ENCODE measurements at places on chromosomes 13 and 19.
A peak's percentile ranks its signal among the peaks of the same experiment; 100 is the strongest.

GRCh38 chr13:40520916-40521315 is 145.5 kb downstream of the FOXO1 start:
- no peak for DNase-seq

DNA sequence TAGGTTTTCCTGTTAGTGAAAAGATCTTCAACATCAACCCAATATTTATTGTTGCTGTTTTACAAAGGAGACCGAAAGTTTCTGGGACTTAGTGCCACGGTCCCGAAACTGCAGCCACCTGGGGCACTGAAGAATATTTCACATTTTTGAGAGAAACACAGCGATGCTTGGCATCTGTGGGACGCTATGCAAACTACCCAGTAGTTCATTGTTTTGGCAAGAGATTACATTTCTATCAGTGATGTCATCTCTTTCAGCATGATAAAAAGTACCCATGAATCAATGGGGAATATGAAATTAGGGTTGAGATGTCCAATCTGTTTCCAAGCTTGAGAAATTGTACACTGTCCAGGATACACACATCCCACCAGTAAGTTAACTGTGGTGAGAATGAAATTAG is 43.9 kb downstream of the TGDS start:
- DNase-seq: no peak

GRCh38 chr19:42204664-42205063 is 12.8 kb downstream of the DEDD2 start:
- DNase-seq: no peak

DNA sequence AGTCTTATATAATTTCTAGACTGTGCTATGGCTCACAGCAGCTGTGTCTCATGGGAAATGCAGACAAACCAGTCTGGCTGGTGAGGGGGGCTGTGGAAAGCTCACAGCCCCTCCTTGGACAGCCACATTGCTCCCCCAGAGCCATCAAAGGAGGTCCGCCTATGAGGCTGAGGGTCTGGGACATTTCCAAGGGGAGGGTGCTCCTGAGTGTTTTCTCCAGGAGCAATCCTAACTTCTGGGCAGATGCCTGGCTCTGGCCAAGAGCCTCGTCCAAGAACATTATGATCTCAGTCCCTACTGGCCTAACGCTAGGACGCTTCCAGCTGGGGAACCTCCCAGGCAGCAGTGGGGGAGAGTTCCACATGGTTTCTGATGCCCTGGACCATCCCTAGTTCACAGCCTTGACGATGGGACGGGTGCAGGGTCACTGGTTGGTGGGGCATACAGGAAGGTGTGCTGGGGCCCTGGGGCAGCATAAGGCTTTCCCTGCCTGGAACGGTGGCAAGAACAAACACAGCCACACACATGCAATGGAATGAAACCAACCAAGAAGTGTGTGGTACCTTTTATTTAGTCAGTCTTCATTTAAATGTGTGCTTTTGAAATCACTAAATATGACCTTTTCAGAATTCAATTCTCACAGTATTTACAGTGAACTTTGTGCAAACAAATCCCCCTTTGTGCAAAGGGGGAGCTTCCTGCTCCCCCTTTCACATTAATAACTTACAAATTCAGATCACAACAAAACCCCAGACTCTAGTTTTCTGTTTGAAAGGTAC is 60.6 kb downstream of the CDADC1 start:
- DNase-seq: no peak

GRCh38 chr13:94858856-94859255 is 146.5 kb upstream of the SOX21 start:
- DNase-seq: no peak

DNA sequence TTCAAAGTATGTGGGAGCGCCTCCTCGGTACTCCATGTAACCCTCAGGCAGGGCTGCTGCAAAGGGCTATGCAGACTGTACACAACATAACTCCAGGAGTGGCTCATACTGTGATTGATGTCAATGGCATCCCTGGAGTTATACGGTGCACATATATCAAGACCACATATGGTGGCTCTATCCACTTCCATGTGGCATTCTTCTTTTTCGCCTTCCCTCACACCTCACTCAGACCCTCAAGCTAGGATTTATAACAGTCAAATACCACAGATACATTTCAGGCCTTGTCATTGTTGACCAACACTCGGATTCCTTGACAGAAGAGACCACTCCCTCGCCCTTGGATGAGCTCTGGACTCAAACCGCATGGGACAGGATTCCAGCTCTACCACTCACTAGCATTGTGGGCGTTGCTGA is 11.3 kb upstream of the UBL3 start:
- DNase-seq: no peak

- DNase-seq: no peak
These were observed 2.2 kb downstream of the GNA11 start for GRCh38 chr19:3096267-3096901.

DNA sequence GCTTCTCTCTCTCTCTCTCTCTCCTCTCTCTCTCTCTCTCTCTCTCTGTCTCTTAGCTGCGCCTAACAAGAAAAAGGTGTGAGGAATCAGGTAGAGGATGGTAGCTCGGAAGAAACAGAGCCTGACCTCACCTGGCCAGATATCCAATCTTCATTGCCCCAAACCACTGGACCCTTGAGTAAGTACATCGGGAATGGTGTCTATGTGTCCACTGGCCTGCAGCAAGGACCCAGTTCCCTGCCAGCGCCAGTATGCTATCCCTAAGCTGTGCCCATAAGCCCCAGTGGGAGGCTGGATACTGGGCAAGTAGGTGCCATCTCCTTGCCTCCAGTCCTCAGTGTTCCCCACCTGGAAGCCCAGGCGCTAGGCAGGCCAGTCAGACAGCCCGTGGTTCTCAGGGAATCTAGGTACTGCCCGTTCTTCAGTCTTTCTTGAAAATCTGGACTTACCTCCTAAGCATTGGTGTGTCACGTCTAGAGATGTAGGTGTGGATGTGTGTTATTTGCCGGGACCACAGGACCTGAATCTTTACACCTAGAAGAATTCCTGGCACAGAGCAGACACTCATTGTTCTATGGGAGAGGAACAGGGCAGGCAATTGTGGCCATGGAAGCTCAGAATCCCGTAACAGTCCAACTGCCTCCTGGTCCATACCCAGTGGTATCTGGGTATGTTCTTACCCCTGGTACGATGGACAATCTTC is 7.3 kb downstream of the URAD start:
- no peak for DNase-seq

DNA sequence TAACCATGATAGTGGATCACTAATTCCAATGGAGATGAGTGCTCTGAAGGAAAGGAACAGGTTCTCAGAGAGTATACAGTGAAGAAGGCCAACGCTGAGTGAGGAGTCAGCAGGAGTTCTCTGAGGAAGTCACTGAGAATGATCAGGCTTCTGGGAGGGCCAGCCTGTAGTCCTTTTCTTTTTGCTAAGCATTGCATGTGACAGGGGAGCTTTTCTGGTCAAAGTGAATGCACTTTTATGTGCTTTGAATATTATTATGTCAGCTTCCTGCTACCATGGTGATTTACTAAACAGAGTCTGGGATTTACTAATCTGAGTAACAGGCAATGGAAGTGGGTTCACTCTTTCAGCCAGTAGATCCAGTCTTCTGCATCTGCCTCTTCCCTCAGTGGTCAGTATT is 81.1 kb upstream of the SERP2 start:
- DNase-seq: no peak

DNA sequence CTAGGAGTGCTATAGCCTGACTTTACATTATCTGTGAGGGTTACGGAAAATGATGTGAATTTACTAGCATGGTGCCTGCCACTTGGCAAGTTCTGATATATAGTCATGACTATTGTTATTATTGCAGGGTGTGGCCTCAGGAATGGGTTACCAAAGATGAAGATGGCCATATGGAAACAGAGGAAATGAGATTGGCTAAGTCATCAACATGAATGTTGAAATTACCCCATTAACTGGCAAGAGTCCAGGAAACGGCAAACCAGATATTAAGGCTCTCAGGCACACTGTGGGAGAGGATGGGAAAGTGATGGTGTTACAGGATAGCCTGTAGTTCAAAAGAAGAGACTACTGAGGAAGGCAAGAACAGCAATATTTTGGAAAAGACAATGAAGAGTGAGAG is 183.3 kb downstream of the KCNRG start:
- no peak for DNase-seq

DNA sequence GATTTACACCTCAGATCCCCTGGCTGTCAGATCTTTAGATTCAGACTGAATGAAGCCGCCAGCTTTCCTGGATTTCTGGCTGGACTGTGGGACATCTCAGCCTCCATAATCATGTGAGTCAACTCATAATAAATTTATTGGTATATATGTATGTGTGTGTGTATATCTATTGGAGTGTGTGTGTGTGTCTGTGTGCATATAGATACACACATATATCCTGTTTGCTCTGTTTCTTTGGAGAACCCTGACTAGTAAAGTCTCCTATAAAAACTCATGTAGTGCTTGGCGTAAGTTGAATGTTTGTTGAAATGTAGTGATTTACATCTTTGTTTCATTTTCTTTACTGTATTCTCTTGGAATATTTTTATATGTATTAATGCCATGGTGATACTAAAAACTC is 499.5 kb upstream of the KLF12 start:
- no peak for DNase-seq

GRCh38 chr19:33448159-33448516 is 73.5 kb downstream of the PEPD start:
- no peak for DNase-seq

GRCh38 chr19:36151144-36152018 is 866 bp downstream of the COX7A1 start:
- no peak for DNase-seq

GRCh38 chr13:37132211-37132610 is 26.7 kb upstream of the CSNK1A1L start:
- DNase-seq: no peak

GRCh38 chr19:40604647-40605215 is 3.6 kb downstream of the LTBP4 start:
- no peak for DNase-seq

- DNase-seq: no peak
These were observed 179.7 kb downstream of the SPRY2 start for GRCh38 chr13:80161219-80161618.

GRCh38 chr19:58551577-58552471 is 3.1 kb downstream of the CHMP2A start:
- no peak for DNase-seq

GRCh38 chr13:97302611-97303010 is 80.5 kb downstream of the MBNL2 start:
- DNase-seq: no peak

GRCh38 chr13:21344662-21345176 is 114.4 kb downstream of the ZDHHC20 start:
- no peak for DNase-seq

GRCh38 chr19:13429563-13429962 is 76.7 kb downstream of the CACNA1A start:
- no peak for DNase-seq

GRCh38 chr13:46995874-46996273 is 99.0 kb upstream of the HTR2A start:
- DNase-seq: no peak

GRCh38 chr19:8731428-8732169 is 10.2 kb downstream of the OR2Z1 start:
- no peak for DNase-seq

GRCh38 chr19:3983936-3984583 is 1.2 kb downstream of the EEF2 start:
- DNase-seq: no peak

GRCh38 chr13:30448441-30448840 is 17.3 kb downstream of the HMGB1 start:
- DNase-seq: no peak

DNA sequence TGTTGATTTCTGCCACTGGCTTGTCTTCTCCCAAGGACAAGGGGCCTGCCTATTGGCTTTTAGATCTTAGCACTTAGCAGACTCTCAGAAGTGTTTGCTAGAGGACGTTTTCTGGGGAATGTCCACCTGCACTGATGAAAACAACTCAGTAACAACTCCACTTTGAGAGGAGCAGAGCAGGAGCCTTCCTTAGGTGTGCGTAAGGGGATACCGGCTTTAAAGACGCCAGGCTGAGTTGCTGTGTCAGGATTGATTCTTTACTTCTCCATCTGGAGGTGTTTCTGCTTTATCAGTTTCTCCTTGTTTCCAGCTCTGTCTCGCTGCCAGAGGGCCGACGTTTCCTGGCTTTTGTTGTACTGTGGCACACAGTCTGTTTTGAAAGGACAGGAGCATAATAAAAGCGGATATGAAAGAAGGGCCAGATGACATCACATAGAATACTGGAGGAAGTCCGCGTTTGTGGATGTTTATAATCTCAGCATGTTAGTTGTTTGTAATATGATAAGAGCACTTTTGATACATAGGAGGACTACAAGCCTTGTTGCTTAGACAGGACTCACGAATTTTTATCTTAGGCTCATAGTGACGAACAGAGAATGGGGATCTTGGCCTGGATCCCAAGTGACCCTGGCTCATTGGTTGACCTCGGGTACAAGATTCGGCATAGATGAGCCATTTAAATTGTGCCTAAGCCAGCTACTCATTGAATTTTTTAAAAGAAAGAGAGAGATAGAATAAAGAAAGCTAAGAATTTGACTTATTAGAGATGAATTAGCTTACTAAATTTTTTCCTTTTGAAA is 34.6 kb downstream of the COL4A2 start:
- DNase-seq: no peak

DNA sequence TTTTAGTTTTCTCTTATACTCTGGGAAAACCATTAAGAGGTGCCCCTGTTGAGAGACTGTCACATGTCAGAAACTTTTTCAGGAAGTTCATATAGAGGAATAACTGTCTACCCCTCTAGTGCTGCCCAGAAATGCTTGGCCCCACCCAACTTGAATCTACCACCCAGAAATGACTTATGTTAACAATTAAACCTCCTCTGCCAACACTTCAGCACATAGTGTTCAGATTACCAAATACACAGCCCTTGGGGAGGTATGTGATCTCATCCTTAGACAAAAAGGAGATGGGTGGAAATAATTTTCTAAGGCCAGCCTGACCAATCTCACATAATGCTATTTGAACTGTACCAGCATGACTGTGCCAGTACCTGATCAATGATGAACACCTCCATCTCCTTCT is 35.6 kb downstream of the CCDC169 start:
- DNase-seq: no peak

DNA sequence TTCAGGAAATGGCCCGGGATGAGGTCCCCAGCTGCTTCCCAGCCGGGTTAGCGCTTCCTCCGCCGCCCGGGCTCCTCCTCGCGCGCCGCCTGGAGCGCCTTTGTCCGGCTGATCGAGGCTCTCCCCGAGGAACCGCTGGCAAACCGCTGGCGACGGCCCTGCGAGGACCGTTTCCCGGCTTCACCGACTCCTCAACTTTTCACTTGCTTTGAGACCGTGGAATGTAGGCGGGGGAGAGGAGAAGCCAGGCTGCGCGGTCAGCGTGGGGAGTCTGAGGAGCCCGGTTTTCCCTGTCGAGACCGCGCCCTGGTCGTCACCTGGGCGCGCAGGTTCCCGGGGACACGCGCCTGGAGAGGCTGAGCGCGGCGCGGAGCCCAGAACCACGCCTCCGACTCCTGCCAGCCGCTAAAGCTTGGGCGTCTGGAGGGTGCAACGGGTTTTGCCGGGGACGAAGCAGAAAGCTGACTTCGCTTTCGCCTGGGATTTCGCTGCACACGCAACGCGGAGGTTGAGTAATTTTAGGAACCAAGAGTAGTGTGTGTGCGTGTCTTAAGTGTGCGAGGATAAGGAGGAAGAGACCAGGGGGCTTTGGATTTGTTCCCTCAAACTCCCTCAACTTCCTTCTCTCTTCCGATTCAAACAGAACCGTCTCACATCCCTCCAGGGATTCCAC is 7.3 kb upstream of the DGKH start:
- DNase-seq: peak; percentile 41

GRCh38 chr13:56906909-56907308 is 233.8 kb upstream of the PRR20A start:
- no peak for DNase-seq

Data from hypothalamus (tissue), 51 donors.